ENCODE measurements at places on chromosomes 5 and 9.

DNA sequence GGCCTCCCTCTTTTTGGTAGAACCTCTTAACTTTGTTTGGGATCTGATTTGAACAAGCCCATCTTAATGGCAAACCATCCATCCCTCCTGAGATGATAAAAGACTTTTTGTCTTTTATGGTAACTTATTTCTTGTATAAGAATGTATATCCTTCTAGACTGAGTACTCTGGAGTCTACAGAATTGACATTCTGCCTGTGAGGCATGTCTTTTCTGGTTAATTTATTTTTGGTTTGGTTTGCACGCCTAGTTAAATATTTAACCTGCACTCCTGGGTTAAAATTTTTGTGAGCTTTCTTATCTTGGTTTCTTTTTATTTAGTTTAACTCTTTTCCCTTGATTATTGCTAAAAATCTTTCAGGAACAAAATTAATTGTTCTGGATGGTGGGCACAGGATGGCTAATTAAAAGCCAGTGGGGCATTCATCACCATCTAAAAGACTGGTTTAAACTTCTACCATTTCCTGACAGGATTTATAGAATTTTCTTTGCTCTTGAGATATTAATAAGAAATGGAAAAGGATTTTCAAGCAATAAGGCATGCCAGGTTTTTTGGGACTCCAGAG lies 50.3 kb downstream of the PHAX start:
- no peak for DNase-seq

GRCh38 chr9:18800579-18800978 lies 232.4 kb downstream of the SAXO1 start:
- no peak for DNase-seq

- no peak for DNase-seq
These were observed 694 bp upstream of the UAP1L1 start for GRCh38 chr9:137076636-137077009.

GRCh38 chr9:137038916-137039315 lies 7.0 kb upstream of the FUT7 start:
- DNase-seq, result no peak

DNA sequence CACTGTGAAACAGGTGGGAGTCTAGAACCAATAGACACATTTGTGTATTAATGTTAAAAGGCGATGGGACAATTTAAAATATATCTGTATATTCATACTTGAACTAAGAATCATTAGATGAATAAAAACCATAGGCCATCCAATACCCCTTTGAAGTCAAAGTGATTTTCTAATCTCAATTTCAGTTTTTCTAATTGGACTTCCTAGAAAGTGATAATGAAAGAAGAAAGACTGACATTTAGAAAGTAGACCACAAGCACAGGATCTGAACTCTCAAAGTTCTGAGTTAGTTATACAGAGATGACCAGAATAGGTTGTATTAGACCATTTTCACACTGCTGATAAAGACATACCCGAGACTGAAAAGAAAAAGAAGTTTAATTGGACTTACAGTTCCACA lies 412.8 kb upstream of the PIK3R1 start:
- no peak for DNase-seq

DNA sequence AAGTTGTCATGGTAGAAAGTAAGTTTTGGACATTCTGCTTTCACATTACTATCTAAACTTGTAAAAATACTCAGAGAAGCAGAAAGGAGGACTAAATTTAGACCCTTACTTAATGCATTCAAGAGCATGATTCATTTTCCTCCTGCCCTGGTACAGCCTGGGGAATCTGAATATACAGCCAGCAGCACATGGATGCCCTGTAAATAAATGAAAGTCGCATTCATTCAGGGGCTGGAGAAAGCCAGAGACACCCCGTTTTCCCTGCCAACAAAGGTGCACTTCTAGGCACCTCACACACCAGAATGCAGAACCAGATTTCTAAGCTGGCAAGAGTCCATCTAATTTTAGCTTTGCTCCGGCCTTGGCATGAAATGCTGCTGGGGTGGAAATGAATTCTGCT lies 172.7 kb upstream of the KLF9 start:
- DNase-seq, result no peak

DNA sequence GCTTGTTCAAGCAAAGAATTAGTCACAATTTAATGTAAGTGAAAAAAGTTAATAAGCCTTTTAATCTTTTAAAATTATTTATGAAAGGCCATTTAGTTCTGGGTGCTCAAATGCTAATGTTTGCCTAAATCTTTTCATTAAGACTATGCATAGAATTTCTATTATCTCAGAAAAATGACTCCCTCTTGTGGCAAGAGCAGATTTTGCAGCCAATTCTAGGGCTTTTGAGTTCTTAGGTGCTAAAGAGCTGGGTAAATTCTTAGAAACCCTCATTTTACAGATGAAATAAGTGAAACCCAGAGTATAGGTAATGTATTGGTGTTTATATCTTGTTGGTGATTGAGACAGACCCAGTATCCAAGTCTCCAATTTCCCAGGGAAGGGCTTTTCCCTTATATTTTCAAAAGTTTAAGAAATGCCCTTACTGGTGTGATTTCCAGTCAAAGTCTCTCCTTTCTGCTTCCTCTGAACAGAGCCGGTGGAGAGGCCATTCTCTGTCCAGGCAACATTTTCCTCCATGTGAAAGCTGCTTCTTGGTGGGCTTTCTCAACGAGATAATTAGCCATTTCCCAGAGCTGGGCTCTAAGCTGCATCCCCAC lies 24.1 kb upstream of the PCSK5 start:
- peak; percentile 23 for DNase-seq

GRCh38 chr5:173809014-173809413 lies 79.1 kb upstream of the CPEB4 start:
- DNase-seq, result no peak

- peak; percentile 48 for DNase-seq
These were observed 31.7 kb upstream of the PRXL2C start for GRCh38 chr9:96686638-96687335.

GRCh38 chr5:77452351-77452750 lies 39.8 kb downstream of the WDR41 start:
- no peak for DNase-seq

DNA sequence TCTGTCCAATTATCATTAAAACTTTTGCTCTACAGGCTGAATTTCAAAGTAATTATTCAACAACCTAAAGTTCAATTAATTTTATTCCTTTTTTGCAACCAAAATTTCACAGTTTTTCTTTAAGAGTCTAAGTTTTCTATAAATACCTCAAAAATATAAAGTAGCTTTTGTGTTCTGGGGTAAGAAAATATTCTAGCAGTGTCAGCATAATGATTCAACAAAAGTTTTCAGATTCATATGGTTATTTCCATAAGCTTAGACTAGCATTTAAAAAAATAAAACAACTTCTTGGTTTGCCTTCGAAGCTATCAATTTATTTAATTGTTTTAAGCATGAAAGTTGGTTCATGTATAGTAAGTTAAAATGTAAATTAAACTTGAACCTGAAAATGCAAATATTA lies 1962.3 kb upstream of the CDH6 start:
- no peak for DNase-seq

DNA sequence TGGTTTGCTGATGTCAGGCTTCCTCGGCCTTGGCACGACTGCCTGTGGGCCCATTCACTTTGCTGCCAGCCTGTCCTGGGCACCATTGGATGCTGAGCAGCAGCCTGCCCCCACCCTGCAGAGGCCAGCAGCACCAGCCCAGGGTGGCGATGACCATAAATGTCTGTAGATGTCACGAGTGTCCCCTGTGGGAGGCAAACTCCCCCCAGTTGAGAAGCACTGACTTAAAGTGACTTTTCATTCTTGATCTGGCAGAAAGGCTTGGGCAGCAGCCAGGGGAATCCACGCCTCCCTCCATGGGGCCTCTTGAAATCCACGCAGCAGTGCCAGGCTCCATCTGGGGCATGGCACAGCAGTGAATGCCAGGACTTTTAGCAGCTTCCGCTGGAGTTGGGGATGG lies 21.8 kb downstream of the IRX4 start:
- DNase-seq, result no peak

DNA sequence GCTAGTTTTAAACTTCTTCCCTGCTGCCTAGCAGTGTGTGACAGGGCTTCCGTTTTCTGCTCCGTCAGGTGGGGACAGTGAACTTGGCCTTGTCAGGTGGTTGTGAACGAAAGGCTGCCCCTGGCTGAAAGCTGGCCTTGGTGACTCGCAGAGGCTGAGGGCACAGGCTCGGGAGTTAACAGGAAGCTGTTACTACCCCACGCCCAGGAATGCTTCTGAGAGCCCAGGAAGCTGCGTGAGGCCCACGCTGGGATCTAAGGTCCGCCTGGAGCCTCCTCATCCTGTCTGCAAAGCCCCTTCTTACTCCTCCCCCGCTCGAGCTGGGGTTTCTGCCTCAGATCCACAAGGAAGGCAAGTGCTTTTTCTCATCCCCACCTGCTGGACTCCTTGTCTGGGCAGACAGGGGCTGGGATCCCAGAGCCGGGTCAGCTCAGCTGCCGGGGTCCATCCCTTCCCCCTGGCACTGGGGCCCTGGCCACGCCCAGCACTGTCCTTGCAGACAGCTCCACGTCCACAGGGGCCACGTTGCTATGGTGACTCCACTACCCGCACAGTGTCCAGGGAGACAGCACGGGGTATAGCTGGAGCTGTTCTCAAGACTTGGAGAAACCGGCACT lies 124.7 kb upstream of the TBC1D2 start:
- peak; percentile 46 for DNase-seq

DNA sequence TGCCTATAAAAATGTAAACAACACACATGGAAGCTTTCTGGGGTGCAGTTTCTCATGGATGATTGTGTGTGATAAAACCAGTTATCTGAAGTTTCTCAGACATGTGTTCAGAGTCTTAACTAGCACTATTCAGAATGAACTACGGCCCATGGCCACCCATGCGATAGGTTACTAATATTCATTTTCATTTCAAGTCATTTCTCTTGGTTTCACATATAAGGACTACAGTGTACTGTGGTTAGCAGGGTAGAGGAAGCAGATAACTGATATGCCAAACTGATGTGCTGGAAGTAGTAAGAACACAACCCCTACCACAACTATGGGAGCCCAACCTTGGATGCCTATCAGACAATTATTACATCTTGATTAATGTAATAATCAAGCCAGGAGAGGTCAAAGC lies 372.1 kb downstream of the DTWD2 start:
- no peak for DNase-seq
